ENCODE measurements at places on chromosomes 1 and 21. TPM values are rescaled to one million over a fixed set of nuclear protein-coding genes. Genes with fewer than 3 reads are reported as not detected.

GRCh38 chr1:82704966-82705365, 904.2 kb downstream of the ADGRL2 start:
- DNase-seq: no peak

DNA sequence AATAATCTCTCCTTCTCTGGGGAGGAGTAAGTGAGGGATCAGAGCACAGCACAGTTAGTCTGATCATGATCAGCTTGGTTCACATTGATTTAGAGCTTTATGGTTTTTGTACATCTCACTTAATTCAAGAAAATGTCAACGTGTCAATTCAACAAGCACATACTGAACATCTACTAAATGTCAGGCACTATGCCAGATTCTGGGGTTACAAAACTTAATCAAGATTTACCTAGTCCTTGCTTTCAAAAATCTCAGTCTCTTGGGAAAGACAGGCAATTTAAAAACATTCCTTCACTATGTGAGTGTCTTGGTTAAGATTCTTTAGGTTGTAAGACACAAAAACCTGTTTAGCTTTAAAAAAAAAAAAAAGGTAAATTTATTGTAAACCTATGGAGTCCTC, 181.4 kb downstream of the AK5 start:
- DNase-seq: no peak

DNA sequence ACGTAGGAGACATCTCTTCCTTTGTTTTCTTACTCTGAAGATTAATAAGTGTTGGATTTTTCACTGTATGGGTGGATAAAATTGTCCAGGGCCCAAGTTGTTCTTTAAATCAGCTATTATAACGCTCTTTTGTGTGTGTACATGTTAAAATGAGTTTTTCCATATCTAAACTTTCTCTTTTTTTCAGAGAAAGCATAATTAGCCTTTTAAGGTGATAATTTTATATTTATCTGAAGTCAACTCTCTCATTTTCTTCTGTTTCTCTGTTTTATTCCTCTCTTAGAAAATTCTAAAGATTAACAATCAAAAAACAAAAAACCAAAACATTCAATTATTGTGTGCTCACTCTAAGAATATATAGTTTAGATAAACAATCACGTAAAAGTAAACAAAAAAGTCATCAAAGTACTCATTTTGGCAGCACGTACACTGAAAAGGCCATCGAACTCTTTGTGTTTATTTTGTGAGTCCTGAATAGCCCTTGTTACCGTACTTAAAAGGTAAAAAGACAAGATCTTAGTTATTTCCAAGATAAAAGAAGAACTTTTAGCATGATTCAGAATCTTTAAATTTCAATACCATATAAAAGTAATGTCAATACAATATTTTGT, 7.2 kb upstream of the CDC73 start:
- no peak for DNase-seq

- DNase-seq: no peak
Observed at GRCh38 chr1:54596756-54597155, 26.6 kb downstream of the FAM151A start.

DNA sequence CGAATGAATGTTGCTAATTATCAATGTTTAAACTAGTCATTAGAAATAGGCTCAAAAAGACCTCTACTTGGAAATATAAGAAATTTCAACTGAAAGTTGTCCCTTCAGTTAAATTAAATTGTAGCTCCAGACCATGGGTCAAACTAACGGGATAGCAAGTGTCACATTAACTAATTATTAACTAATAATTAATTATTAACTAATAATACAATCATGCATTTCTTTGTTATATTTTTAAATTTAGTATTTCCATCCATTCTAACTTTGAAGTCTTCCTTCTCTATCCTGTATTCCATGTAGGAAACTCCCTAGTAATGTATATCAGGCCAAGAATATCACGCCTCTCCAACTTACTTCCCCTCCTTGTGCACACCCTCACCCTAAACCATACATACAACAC, 43.4 kb upstream of the HOOK1 start:
- no peak for DNase-seq

DNA sequence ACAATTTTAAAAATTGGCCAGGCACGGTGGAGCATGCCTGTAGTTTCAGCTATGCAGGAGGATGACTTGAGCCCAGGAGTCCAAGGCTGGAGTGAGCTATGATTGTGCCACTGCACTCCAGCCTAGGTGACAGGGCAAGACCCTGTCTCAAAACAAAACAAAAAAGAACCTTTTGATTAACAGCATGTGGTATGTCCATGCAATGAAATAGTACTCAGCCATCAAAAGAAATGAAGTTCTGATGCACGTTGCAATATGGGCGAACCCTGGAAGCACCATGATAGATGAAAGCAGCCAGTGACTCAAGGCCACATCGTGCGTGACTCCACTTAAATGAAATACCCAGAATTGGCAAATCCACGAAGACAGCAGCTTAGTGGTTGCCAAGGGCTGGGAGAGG, 47.5 kb downstream of the FBXO2 start:
- DNase-seq: no peak

DNA sequence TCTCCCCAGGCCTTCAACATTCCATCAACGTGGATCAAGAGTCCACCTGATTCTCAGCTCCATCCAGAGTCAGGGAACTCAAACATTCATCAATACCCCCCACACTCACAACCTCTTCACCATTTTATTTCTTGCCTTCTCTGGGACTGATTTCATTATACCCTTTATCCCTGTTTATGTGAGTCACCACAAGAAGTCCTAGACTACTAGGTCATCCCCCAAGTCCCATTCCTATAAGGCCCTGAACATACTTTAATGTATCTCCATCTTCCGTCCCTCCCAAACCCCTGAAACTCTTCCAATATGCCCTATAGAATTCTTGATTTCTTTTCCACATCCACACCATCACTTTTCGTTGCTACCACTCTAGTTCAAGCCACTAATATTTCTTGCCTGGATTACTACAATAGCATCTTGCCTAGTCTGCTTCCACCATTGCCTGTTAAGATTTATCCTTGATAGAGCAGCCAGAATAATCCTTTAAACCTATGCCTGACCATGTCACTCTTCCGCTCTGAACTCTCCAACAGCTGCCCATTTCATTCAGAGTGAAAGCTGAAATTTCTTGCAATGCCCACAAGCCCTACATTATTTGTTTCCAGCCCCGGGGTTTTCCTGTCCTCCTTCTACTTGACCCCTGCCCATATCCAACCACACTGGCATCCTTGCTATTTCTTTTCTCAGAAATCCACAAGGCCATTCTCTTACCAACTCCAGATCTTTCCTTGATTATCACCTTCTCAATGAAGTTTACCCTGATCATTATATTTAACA, 9.4 kb upstream of the SAMD13 start:
- DNase-seq: no peak

GRCh38 chr21:33496345-33496744, 4.8 kb upstream of the DNAJC28 start:
- DNase-seq: no peak

GRCh38 chr1:8846263-8846662, 28.8 kb upstream of the RERE start:
- no peak for DNase-seq

- DNase-seq: no peak
Observed at GRCh38 chr1:14666962-14667650, 68.6 kb downstream of the KAZN start.

DNA sequence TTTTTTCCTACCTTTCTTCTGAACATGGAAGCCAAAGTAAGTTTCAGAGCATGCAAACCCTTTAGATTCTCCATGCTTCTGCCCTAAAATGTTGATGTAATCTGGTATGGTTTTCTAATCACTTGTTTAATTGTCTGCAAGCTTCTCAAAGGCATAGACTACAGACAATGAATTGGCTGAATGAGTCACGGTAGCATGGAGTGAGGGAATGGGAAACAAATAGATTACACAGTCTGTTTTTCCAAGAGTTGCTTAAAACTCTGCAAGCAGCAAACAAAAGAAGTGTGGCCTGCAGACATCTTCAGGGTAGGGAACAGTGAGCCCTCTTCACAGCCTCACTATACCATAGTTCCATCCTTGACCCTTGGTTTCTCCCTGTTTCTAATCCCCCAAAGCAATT, 326.0 kb downstream of the BARHL2 start:
- no peak for DNase-seq

DNA sequence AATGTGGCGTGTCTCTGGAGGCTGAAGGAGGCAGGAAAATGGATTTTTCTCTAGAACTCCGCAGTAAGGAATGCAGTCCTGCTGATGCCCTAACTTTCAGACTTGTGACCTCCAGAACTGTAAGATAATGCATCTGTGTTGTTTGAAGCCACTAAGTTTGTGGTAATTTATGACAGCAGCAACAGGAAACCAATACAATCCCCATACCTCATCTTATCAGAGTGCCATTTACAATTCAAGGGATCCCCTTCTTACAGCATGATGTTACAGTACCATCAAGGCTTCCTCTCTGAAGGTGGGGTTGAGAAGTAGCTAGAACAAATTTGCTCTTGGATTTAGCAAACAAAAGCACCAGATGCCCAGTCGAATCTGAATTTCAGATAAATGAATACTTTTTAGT, 21.6 kb downstream of the ABCA4 start:
- no peak for DNase-seq

DNA sequence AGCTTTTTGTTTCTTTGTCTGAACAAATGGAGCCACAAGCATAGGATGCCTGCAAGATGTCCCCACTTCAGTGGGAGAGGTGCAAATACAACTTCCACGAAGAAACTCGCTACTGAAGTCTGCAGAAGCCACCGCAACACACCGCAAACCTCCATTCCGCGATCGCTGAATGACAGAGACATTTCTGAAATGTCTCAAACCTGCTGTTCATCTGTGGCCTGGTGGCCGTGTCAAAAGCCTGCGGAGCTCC, 1.0 kb downstream of the TP53BP2 start:
- no peak for DNase-seq

GRCh38 chr1:113881661-113882060, 5.7 kb downstream of the BCL2L15 start:
- DNase-seq: no peak

GRCh38 chr1:18643154-18644012, 12.7 kb downstream of the PAX7 start:
- no peak for DNase-seq

The ADCY10 gene
- 0.20 TPM for polyA plus RNA-seq

The SPAG17 gene
- polyA plus RNA-seq: 0.02 TPM

The LDLRAD1 gene
- not detected for polyA plus RNA-seq

The ARL8A gene
- polyA plus RNA-seq: 32.0 TPM

The TIE1 gene
- polyA plus RNA-seq: 30.4 TPM

The NIBAN1 gene
- 105 TPM for polyA plus RNA-seq

The ZNF683 gene
- polyA plus RNA-seq: not detected

The HSD11B1 gene
- 1.5 TPM for polyA plus RNA-seq

The PLA2G2E gene
- not detected for polyA plus RNA-seq
